Testis (tissue), 5 donors: ENCODE measurements at places on chromosomes 13 and 19. TPM values are rescaled to one million over a fixed set of nuclear protein-coding genes. Genes with fewer than 3 reads are reported as not detected.

Gene NCAN
- total RNA-seq, result 3.3 TPM

Gene CYP4F8
- 0.31 TPM for total RNA-seq

Gene FARSA
- 65.3 TPM for total RNA-seq

Gene EHD2
- 33.9 TPM for total RNA-seq

Gene CCDC8
- 23.3 TPM for total RNA-seq

Gene CERS1
- 73.2 TPM for total RNA-seq

Gene KISS1R
- not detected for total RNA-seq

Gene CEACAM20
- 0.62 TPM for total RNA-seq

Gene RUBCNL
- total RNA-seq, result 18.3 TPM

Gene NLRP5
- 1.2 TPM for total RNA-seq

Gene FFAR1
- total RNA-seq, result 0.31 TPM

DNA sequence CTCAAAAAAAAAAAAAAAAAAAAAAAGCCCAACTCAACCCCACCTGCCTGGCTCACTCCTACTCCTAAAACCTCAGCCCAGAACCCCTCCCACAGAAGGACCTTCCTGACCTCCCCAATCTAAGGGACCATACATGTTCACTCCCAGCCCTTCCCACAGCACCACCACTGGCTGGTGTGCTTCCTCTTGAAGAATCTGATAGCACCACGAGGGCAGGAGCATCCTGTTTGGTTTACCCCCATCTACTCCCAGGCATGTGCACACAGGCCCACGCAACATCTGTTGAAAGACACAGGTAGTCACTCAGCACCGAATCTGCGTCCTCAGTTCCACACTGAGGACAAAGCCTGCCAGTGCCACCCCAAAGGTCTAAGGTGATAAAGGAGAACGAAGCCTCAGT, 8.2 kb downstream of the LATS2 start:
- no peaks in the 10 kb centered on the region for H3K27me3 ChIP-seq
- no peak overlapping the region for H3K27ac ChIP-seq
- no peaks in the 10 kb centered on the region for H3K36me3 ChIP-seq
- no peaks in the 10 kb centered on the region for H3K4me1 ChIP-seq

GRCh38 chr13:30422054-30422839, at the start of gene UBE2L5:
Gene UBE2L5 (plus strand): TSS chr13:30422493. CDS start chr13:30427991, 5,498 bp downstream.
- H3K4me1 ChIP-seq, result peaks cover 3% of the 10 kb centered on the region
- no peaks in the 10 kb centered on the region for H3K27me3 ChIP-seq
- H3K36me3 ChIP-seq, result no peaks in the 10 kb centered on the region
- H3K27ac ChIP-seq, result peak within 1 kb of the TSS; percentile 90
- H3K4me3 ChIP-seq, result peak within 1 kb of the TSS; percentile 70
- DNase-seq, result peak; percentile 83

- no peak for DNase-seq
- H3K4me3 ChIP-seq, result no peak overlapping the region
- no peaks in the 10 kb centered on the region for H3K27me3 ChIP-seq
- H3K4me1 ChIP-seq, result peaks cover 8% of the 10 kb centered on the region
Observed at GRCh38 chr19:36377541-36378178, 1.3 kb downstream of the ZFP14 start.

DNA sequence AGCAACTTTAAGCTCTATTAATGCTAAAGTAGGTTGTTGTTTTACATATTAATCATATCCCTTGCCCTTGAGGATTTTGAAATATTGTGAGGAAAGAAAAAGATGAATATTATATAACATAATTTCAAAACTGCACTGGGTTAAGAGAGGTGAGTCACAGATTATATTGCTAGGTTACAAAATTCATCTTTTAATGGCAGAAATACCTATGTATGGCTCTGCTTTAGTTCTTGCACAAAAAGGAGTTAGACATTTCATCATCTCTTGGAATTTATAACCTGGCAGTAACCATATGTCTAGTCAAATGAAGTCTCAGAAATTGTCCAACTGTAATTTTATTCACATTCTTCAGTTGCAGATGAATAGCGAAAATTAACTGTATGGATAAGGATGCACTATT, 2041.1 kb downstream of the OLFM4 start:
- no peaks in the 10 kb centered on the region for H3K36me3 ChIP-seq
- no peak for DNase-seq
- H3K27me3 ChIP-seq, result no peaks in the 10 kb centered on the region
- no peak overlapping the region for H3K27ac ChIP-seq
- no peak overlapping the region for H3K4me3 ChIP-seq
- no peaks in the 10 kb centered on the region for H3K4me1 ChIP-seq

DNA sequence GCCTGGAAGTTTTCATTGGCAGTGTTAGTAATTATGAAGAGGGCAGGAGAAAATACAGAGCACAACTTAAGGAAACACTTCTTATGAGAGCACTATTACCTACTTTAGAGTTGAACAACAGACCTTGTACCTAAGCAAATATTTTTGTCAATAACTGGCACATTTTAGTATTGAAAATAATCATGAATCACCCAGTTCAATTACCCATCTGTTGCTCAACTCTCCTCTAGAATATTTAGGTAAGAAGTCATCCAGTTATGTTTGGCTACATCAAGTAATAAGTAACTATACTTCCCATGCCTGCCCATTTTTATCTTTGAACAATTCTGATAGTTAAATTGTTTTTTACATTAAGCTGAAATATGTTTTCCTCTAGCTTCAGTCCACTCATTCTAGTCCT, 893.4 kb downstream of the DIAPH3 start:
- DNase-seq, result no peak
- no peaks in the 10 kb centered on the region for H3K36me3 ChIP-seq
- no peaks in the 10 kb centered on the region for H3K27me3 ChIP-seq
- no peak overlapping the region for H3K4me3 ChIP-seq
- no peaks in the 10 kb centered on the region for H3K4me1 ChIP-seq
- no peak overlapping the region for H3K27ac ChIP-seq

DNA sequence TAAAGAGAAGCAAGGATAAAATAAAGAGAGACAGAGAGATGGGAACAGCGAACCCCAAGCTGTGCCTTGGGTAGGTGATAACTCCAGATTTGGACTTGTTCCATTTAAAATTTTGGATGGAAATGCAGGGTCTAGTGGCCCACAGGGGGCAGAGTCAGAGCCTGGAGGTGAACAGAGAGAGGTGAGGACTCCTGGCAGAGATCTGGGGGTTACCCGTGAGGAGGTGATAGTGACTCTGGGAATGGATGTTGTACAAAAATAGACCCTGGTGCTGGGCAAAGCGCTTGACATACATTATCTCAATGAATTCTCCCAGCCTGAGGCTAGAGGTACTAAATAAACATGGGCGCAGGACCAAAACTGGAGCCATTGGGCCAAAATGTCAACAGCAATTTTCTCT, 14.3 kb upstream of the DHRS12 start:
- H3K36me3 ChIP-seq, result no peaks in the 10 kb centered on the region
- H3K27me3 ChIP-seq, result no peaks in the 10 kb centered on the region
- H3K4me1 ChIP-seq, result peaks cover 11% of the 10 kb centered on the region
- H3K27ac ChIP-seq, result no peak overlapping the region

- no peaks in the 10 kb centered on the region for H3K4me1 ChIP-seq
- no peak for DNase-seq
- no peaks in the 10 kb centered on the region for H3K27me3 ChIP-seq
- H3K36me3 ChIP-seq, result no peaks in the 10 kb centered on the region
- H3K27ac ChIP-seq, result no peak overlapping the region
Observed at GRCh38 chr13:108350579-108350978, 81.1 kb downstream of the TNFSF13B start.

GRCh38 chr19:40357640-40358039, 9.1 kb downstream of the PLD3 start:
- no peak overlapping the region for H3K4me3 ChIP-seq
- H3K27me3 ChIP-seq, result no peaks in the 10 kb centered on the region
- H3K36me3 ChIP-seq, result no peaks in the 10 kb centered on the region
- no peak for DNase-seq

DNA sequence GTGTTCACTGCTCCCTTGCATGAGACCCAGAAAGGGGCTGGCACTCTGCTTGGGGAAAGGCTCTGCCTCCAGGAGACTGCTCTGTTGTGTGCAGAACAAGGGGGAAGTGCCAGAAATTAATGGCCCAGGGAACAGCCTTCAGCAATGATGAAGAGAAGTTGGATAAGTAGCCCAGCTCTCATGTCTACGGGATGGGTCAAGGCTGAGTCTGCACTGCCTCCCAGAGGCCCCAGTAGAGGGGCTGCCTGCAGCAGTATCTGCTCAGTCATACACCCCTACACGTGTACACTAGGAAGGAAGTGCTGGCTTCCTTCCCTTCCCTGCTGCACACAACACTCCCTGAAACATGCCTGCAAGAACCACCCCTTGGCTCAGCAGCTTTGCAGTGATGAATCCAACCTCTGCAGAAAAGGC, 54.6 kb upstream of the URI1 start:
- DNase-seq, result peak; percentile 25
- peaks cover 5% of the 10 kb centered on the region for H3K4me1 ChIP-seq
- no peak overlapping the region for H3K4me3 ChIP-seq
- no peaks in the 10 kb centered on the region for H3K36me3 ChIP-seq

GRCh38 chr19:14347999-14348889, 33.0 kb upstream of the ADGRE5 start:
- peak; percentile 69 for DNase-seq
- H3K4me3 ChIP-seq, result peak overlapping the region; percentile 38
- no peaks in the 10 kb centered on the region for H3K4me1 ChIP-seq
- H3K27me3 ChIP-seq, result no peaks in the 10 kb centered on the region

DNA sequence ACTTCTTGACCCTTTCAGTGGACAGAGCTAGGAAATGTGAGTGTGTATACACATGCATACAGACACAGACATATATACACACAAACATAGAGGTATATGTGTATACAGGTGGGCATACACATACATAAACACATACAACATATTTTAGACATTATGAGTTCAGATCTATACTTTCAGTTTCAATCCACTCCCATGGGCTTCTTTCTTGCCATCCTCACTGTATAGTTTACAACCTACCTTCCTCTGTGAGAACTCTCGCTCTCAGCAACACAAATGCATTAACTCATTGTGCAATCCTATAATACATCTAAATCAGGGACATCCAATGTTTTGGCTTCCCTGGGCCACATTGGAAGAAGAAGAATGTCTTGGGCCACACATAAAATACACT, 21.2 kb upstream of the SCEL start:
- no peak overlapping the region for H3K27ac ChIP-seq
- H3K4me1 ChIP-seq, result no peaks in the 10 kb centered on the region
- H3K4me3 ChIP-seq, result no peak overlapping the region
- H3K36me3 ChIP-seq, result no peaks in the 10 kb centered on the region
- no peaks in the 10 kb centered on the region for H3K27me3 ChIP-seq

- no peak overlapping the region for H3K4me3 ChIP-seq
- H3K27me3 ChIP-seq, result no peaks in the 10 kb centered on the region
- no peaks in the 10 kb centered on the region for H3K36me3 ChIP-seq
- no peak overlapping the region for H3K27ac ChIP-seq
- DNase-seq, result no peak
Observed at GRCh38 chr13:112370311-112370710, 5.8 kb upstream of the SPACA7 start.

DNA sequence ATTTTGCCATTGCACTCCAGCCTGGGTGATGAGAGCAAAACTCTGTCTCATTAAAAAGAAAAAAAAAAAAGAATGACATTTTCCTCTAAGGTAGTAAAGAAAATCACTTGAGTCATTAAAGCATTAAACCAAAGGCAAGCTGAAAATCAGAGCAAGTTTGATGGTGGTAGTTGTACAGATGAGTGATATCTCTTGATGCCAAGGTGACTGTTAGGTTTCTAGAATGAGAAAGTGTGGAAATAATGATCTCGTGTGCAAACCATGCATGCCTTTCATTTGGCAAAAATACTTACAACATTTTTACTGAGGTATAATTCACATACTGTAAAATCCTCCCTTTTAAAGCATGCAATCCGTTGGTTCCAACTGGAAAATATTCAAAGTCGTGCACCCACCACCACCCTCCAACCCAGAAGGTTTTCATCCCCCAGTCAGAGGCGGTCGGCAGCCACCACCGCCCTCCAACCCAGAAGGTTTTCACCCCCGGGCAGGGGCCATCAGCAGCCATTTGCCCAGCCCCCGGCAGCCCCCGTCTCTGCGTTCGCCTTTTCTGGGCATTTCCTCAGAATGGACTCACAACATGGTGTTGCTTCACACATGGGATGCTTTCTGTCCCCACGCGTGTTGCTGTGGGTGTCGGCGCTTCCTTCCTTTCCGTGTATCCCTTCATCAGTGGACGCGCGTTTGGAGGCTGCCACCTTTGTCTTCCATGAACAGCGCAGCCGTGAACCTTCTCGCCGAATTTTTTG, 90.2 kb downstream of the ATP11A start:
- H3K36me3 ChIP-seq, result no peaks in the 10 kb centered on the region
- H3K4me3 ChIP-seq, result no peak overlapping the region
- H3K27me3 ChIP-seq, result no peaks in the 10 kb centered on the region
- H3K27ac ChIP-seq, result no peak overlapping the region
- no peak for DNase-seq

DNA sequence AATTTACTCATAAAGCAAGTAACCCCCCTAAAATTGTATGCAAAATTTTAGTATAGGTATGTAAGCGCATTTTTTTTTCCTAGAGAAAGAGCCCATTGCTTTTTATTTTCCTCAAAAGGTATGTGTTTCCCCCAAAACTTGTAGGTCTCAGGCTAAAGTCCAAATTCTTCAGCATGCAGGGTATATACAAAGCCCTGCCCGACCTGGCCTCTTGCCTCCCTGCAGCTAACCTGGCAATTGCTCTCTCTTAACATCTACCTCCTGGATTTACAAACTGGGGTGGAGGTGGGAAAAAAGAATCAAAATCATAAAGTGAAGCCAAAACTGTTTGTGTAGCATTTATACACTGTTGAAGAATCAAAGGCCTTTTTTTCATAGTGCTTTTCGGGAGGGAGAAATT, 107.8 kb downstream of the KCNRG start:
- no peak overlapping the region for H3K4me3 ChIP-seq
- peaks cover 17% of the 10 kb centered on the region for H3K4me1 ChIP-seq
- H3K36me3 ChIP-seq, result no peaks in the 10 kb centered on the region
- no peaks in the 10 kb centered on the region for H3K27me3 ChIP-seq
- H3K27ac ChIP-seq, result no peak overlapping the region

- no peaks in the 10 kb centered on the region for H3K4me1 ChIP-seq
- H3K27ac ChIP-seq, result no peak overlapping the region
- H3K36me3 ChIP-seq, result no peaks in the 10 kb centered on the region
- H3K4me3 ChIP-seq, result no peak overlapping the region
- DNase-seq, result no peak
Observed at GRCh38 chr19:9808855-9809824, 9.7 kb downstream of the FBXL12 start.

DNA sequence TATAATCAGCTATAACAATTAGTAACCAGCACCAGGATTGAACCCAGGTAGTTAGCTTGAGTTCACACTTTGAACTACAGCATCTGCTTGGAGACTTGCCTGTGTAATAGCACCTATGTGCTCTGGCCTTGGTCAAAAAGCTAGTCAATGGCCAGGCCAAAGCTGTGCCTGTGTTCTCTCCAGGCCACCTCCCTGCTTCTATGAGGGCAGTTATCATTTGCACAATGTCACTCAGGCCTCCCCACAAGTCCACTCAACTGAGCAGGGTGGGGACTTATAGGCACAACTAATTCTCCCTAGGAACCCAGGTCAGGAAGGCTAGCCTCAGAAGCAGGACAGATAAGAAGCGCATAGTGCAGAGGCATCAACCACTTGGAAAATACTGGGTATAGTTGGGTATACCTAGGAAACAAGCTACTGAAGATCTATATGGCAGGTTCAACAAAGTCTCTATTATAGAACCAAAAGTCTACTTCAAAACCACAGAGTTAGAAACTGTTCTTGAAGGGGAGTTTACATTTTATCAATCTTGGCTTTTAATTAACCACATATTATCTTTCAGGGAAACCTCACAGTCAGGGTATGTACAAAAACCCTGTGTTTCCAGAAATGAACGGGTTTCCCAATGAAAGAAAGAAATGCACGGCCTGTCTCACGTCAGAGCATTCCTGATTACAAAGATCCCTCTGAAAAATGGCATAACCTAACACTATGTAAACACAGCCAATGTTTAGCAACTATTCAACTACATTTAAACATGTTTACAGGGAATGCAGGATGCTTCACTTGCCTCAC, 140.9 kb downstream of the ABCC4 start:
- no peak for DNase-seq
- H3K4me3 ChIP-seq, result no peak overlapping the region
- no peaks in the 10 kb centered on the region for H3K4me1 ChIP-seq
- H3K27ac ChIP-seq, result no peak overlapping the region
- H3K27me3 ChIP-seq, result no peaks in the 10 kb centered on the region
